Retina (tissue), 1 donor: ENCODE measurements at places on chromosomes 5 and 9.

- no peak for DNase-seq
These were observed 680.0 kb downstream of the TAF11L14 start for GRCh38 chr5:18314192-18314778.

DNA sequence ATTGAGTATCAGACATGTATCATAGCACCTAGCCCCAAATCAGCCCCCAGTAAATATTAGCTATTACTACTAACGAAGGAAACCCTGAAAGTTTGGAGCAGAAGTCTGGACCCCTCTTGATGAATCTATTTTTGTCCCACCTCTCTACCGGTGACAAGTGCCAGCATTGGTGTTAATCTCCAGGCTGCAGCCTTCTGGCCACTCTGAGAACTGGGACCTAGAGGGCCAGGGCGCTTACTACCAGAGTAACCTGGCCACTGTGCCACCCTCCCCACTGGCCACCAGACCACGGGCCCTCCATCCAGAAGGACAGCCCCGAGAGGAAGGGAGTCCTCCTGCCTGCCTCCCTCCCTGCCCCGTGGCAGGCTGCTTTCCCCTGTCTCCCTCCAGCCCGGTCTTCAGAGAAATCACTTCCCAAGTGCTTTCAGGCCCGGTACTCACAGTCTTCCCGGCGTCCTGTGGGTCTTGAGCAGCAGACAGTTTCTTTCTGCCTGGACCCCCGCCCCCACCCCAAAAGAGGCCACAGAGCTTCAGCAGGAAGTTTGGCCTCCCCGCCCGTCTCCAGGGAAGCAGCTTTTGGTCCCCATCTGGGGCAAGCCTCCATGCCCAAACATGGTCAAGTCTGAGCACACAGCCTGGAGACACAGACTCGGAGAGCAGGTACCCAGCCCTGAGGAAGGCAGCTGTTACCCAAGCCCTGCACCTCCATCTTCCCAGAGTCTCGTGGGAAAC is at the start of gene KCNMB1:
Gene KCNMB1 (minus strand): TSS at position 550 of the 732 bp plus-strand sequence. CDS start 3,920 bp downstream, outside the sequence.
- no peak for DNase-seq

DNA sequence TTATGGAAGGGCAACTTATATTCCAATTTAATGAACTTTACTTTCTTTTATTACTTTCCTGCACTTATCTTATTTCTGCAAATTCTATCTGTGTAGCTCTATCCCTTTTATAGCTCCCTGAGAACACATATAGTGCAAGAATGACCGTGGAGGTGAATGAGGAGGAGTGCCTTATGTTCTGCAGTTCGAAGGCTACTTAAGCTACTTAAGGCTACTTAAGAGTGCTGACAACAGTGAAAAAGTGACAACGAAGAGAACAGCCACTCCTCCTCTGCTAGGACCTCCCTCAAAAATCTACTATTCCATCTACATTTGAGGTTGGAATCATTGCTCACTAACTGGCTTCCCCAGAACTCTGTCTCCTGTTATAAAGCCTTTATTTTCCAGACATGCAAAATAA is 1365.7 kb upstream of the C9orf72 start:
- no peak for DNase-seq

DNA sequence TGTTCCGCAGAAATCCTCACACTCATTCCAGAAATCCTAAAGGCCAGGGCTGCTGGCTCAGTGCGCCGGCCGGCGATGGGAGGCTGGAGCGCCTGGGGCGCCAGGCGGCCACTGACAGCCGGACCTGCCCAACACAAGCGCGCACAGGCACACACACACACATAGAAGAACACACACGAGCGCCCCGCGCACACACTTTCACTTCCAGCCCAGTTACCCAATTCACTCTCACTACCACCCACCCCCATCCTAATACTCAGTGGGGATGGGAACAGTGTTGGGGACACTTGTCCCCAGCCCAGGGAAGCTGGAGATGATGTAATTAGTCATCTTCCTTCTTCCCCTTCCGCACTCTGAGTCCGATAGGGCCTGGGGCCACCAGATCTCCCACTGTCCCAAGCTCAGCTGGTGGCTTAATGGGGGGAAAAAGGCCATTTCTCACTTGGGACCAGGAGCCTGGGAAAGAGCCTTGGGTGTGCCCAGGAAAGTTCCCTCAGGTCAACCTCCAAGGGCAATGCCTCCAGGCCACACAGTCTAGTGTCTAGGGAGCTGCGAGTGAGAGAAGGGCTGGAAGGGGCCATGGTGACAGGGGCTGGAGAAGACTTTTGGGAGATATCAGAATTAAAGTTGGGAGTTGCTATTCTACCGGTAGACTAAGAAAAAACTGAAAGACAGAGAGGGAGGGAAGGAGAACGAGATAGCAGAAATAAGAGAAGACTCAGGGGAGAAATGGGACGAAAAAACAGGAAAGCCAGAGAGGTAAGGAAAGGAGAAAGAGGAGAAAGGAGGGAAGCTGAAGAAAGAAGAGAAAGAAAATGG is 1.7 kb downstream of the EBF1 start:
- peak; percentile 77 for DNase-seq

GRCh38 chr5:55226934-55227663 is at the start of gene MCIDAS:
Gene MCIDAS (minus strand): TSS chr5:55227315. CDS start chr5:55227138, 177 bp downstream.
- peak; percentile 75 for DNase-seq

GRCh38 chr5:44860267-44860666 is 51.5 kb downstream of the MRPS30 start:
- no peak for DNase-seq

GRCh38 chr9:68974431-68974830 is 39.5 kb downstream of the PRKACG start:
- DNase-seq: no peak

DNA sequence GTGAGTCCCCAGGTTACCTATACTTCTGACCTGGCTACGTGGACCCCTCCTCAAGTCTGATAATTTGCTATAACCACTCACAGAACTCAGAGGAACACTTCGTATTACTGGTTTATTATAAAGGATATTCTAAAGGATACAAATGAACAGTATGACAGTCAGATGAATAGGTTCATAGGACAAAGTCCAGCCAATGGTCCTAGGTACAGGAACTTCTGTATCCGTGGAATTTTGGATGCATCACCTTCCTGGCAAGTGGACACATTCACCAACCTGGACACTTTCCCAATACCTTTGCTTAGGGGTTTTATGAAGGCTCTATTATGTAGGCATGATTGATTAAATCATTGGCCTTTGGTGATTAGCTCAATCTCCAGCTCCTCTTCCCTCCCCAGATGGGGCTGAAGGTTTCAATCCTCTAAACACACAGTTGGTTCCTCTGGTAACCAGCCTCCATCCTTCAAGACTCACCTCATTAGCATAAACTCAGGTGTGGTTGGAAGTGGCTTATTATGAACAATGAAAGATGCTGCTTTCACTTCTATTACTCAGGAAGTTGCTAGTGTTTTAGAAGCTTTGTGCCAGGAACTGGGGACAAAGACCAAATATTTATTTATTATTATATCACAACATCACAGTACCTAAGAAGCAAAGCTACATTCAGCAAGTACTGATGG is 149.6 kb upstream of the ELL2 start:
- DNase-seq: no peak

DNA sequence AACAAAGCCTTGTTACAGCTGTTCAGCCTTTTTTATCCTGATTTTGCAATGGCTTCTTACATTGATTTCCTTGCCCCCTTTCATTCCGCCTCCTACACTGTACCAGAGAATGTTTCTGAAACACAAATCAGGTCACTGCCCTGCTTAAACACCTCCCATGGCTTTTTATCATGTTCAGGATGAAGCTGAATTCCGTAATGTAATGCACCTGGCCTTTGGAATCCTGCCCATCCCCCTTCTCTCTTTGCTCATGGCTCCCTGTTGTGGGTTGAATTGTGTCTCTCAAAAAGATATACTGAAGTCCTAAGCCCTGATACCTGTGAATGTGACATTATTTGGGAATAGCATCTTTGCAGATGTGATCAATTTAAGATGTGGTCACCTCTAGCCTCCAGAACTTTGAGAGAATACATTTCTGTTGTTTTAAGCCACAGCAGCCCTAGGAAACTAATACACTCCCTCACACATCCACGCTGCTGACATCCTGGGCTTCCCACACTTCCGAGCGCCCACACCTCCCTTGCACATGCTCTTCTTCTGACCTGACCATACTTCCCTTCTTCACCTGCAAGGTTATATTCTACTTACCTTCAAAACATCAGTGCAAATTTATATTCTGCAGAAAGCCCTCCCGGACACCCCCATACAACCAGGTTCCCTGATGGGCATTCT is 101.2 kb downstream of the DNAH5 start:
- no peak for DNase-seq

- no peak for DNase-seq
These were observed 408.1 kb downstream of the GADD45G start for GRCh38 chr9:90012949-90013348.

DNA sequence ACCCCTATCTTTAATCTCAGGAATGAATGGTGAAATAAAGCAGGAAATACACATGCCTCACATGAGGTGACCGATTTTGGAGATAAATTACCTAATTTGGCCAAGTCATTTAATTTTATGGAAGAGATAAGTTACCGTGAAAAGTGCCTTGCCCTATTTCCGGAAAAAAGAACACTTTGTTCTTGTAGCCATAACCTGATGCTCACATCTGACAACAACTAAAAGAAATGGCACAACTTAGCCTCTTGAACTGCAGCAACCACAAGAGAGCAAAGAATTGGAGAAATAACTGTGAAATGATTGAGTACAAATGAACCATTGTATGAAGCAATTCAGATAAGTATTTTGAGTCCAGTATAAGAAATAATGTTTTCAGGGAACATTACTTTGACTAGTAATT is 628.1 kb upstream of the TYRP1 start:
- DNase-seq: no peak

GRCh38 chr5:83125560-83125959 is 48.2 kb downstream of the XRCC4 start:
- DNase-seq: no peak

DNA sequence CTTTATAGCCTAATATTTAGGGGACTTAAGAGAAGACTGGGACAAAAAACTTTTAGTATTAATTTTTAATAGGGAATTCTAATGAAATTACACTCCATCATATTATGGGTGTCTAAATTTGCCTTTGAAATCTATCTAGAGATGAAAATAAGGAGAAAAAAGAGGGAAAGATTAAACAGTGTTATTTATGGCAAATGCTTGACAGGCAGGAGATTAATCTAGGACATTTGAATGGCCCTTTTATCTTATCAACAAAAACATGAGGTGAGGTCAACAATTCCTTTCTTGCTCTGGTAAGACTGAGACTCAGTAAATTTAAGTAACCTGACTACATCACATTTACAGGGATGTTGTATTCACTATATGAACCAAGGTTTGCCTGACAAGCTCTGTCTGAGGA is 852.8 kb upstream of the CTNND2 start:
- no peak for DNase-seq

GRCh38 chr5:149636861-149637246 is 55.6 kb downstream of the ARHGEF37 start:
- peak; percentile 82 for DNase-seq
